ENCODE measurements at places on chromosomes 1 and 21.

DNA sequence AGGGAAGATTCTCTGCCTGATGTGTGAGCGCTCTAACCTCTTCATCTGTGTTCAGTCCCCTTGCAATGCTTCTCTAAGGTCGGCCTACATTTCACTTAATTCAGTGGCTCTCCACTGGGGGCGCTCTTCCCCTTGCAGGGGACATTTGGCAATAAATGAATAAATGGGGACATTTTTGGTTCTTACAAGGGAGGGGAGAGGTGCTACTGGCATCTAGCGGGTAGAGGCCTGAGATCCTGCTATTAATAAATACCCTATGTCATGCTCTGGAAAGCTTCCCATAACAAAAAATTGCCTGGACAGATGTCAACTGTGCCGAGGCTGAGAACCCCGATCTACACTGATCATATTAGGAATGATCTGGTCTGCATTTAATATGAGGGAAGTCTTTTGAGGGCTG, 25.9 kb upstream of the DNAJC11 start:
- DNase-seq = no peak
- no peaks in the 10 kb centered on the region for H3K36me3 ChIP-seq
- no peak overlapping the region for H3K27ac ChIP-seq
- no peaks in the 10 kb centered on the region for H3K27me3 ChIP-seq
- peaks cover 2% of the 10 kb centered on the region for H3K4me1 ChIP-seq
- no peak overlapping the region for H3K4me3 ChIP-seq

GRCh38 chr1:163706915-163707314, 385.2 kb downstream of the NUF2 start:
- H3K27me3 ChIP-seq = no peaks in the 10 kb centered on the region
- DNase-seq = no peak
- no peaks in the 10 kb centered on the region for H3K36me3 ChIP-seq
- no peaks in the 10 kb centered on the region for H3K4me1 ChIP-seq
- H3K27ac ChIP-seq = no peak overlapping the region
- H3K4me3 ChIP-seq = no peak overlapping the region

DNA sequence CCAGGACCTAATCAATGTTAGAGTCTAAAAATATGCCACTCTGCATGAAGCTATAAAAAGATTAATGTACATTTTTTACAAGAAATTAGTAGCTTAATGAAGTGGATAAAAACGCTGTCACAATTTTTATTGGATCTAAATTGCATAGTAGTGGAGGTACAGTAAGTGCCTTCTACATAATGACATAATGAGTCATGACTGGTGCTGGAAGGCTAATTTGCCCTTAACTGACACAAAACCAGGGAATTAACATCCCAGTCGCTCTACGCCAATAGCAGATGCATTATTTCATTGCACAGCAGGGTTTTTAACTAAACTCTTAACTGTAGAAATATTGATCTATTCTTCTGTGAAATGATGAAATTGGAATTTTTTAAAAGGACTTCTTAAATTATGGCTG, 33.3 kb downstream of the RRAGC start:
- no peaks in the 10 kb centered on the region for H3K27me3 ChIP-seq
- no peaks in the 10 kb centered on the region for H3K4me1 ChIP-seq
- no peak overlapping the region for H3K27ac ChIP-seq
- no peak for DNase-seq

DNA sequence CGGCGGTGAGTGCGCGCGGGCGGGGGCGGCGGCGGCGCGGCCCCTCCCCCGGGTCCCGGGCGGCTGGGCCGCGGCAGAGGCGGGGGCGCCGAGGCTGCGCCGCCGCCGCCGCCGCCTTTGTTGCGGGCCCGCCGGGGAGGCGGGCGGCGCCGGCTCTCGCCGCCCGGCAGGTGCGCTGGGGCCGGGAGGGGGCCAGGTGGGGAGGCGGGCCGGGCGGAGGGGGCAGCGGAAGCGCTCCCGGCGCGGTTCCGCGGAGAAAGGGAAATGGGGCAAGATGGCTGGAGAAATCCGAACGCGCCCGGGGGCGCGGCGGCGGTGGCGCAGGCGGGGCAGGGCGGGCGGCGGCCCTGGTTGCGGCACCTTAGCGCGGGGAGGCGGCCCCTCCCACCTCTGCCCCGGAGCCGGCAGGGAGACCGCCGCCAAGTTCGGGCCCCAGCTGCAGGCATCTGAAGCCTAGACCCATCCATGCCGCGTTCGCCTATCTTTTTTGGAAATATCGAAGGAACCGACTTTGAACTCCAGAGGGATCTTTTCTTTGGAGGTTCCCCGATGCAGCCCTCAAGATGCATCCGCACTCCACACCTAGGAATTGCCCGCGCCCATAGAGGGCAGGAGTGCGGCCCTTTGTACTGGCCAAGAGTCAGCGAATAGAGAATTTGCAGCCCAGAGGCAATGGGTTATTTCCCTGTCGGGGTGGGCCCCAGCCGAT, 479 bp downstream of the POGK start:
- peaks cover 28% of the 10 kb centered on the region for H3K36me3 ChIP-seq
- DNase-seq = no peak
- H3K27me3 ChIP-seq = no peaks in the 10 kb centered on the region
- peak overlapping the region; percentile 74 for H3K4me3 ChIP-seq

GRCh38 chr1:229751610-229752009, 125.6 kb downstream of the URB2 start:
- DNase-seq = no peak
- H3K4me3 ChIP-seq = no peak overlapping the region
- H3K36me3 ChIP-seq = no peaks in the 10 kb centered on the region
- H3K4me1 ChIP-seq = no peaks in the 10 kb centered on the region
- H3K27me3 ChIP-seq = no peaks in the 10 kb centered on the region

GRCh38 chr21:33055991-33056390, 13.9 kb upstream of the OLIG1 start:
- H3K4me1 ChIP-seq = no peaks in the 10 kb centered on the region
- no peaks in the 10 kb centered on the region for H3K27me3 ChIP-seq
- no peak overlapping the region for H3K4me3 ChIP-seq
- no peak overlapping the region for H3K27ac ChIP-seq

DNA sequence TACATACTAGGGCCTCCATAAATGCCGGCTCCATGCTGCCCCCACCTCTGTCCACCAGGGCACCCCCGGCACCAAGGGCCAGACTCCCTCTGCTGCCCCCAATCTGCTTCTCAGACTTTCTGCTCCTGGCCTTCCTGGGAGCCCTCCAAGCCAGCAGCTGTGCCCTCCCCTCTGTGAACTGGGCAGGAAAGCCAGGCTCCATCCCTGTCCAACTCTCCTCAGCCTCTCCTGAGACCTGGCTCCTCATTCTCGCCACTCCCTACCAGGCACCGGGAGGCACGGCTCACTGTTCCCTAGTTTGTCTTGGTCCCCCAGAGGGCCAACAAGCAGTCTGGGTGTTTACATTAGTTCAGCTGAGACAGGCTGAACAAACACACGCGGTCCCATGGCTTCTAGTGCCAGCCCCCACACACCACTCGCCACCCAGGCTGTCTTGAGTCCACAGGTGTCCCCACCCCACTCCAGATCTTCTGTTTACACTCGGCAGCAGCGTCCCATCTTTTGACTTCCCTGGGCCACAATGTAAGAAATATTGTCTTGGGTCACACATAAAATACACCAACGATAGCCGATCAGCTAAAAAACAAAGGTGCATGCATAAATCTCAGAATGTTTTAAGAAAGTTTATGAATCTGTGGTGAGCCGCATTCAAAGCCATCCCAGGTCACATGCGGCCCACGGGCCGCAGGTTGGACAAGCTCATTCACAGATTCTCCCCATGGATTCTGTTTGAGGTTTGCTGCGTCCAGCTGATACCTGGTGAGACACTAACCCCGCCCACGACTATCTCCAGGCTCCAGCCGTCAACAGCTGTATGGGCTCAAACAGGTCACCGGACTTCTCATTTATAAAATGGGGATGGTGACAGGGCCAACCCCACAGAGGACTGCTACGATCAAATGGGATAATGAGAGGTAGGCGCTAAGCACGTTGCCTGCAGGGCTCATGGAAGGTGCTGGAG, 29.5 kb upstream of the ECE1 start:
- no peaks in the 10 kb centered on the region for H3K27me3 ChIP-seq
- H3K36me3 ChIP-seq = no peaks in the 10 kb centered on the region
- peaks cover 50% of the 10 kb centered on the region for H3K4me1 ChIP-seq
- DNase-seq = no peak

DNA sequence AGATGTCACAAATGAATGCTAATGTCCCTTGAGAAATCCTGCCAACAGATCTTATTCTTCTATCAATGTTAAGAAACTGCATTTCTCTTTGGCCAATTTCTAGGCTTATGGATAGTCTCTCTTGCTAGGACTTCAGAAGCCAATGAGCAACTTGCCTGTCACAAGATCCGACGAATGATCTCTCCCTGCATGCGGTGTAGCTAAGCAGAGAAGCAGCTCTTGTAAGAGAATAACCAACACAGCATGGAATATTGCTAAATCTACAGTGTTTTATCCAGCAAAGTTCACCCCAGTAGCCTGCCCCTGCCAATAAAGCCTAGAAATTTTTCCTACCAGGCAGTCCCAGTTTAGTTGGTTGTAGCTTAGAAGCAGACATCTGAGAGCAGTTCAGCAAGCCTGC, 2.1 kb upstream of the SLC44A5 start:
- H3K4me1 ChIP-seq = no peaks in the 10 kb centered on the region
- no peak for DNase-seq
- H3K4me3 ChIP-seq = no peak overlapping the region
- H3K36me3 ChIP-seq = no peaks in the 10 kb centered on the region
- no peak overlapping the region for H3K27ac ChIP-seq
- H3K27me3 ChIP-seq = no peaks in the 10 kb centered on the region

GRCh38 chr1:63593303-63593885, at the start of gene PGM1:
Gene PGM1, plus strand, starts transcription at chr1:63593411. Its CDS starts 78 bp downstream, at chr1:63593489.
- peak within 1 kb of the TSS; percentile 89 for H3K4me3 ChIP-seq
- H3K27ac ChIP-seq = peak within 1 kb of the TSS; percentile 92
- peak; percentile 87 for DNase-seq

GRCh38 chr1:8456308-8456912, 138.5 kb downstream of the SLC45A1 start:
- H3K36me3 ChIP-seq = no peaks in the 10 kb centered on the region
- H3K4me3 ChIP-seq = peak overlapping the region; percentile 4
- peak overlapping the region; percentile 71 for H3K27ac ChIP-seq
- H3K4me1 ChIP-seq = peaks cover 5% of the 10 kb centered on the region
- H3K27me3 ChIP-seq = no peaks in the 10 kb centered on the region
- no peak for DNase-seq

DNA sequence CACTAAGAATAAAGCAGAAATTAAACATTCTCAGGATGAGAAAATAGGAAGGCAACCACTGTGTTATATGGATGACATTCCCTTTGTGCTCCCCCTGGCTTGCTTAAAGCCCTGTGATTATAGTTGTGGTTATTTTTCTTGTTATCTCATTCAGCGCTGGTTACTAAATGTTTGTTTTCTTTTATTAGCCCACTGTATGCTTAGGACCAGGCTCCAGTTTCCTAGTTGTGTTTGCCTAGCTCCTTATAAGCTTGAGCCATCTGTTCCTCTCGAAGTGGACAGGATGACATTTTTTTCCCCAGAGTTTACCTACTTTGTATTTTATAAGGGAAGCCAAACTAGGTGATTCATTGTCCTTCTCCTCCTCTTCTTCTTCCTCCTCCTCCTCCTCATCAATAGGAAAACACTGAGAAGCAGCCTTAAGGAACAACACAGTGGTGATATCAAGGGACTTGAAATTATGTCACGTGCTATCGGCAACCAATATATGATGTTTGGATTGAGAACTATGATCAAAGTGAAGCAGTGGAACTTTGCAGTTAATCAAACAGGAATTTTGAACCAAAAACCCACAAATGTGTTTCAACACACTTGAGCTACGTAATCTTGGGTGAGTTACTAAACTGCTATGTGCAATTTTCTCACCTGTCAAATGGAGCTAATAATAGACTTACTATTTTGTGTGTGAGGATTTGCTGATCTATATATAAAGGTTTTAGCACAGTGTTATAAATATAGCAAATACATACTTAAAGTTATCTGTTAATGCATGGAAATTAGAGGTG, 35.1 kb upstream of the RGS7 start:
- no peaks in the 10 kb centered on the region for H3K4me1 ChIP-seq
- no peak for DNase-seq
- H3K27ac ChIP-seq = no peak overlapping the region
- no peaks in the 10 kb centered on the region for H3K36me3 ChIP-seq
- no peaks in the 10 kb centered on the region for H3K27me3 ChIP-seq

DNA sequence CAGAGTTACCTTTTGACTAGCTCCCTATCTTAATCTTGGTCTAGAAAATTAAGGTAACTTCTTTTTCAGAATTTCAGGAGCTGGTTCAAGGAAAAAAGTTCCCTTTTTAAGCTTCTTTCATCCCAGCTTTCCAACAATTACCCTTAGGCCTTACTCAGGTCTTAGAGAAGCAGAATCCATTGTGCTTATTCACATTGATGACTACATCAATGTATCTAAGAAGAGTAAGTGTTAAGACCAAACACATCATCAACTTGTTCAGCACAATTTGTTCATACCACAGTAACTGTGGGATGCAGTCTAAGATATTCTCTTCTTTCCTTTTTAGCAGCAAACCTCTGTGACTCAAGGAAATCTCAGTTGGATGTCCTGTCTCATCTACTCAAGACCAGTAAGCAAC, 4.1 kb downstream of the MRPL9 start:
- DNase-seq = no peak
- no peak overlapping the region for H3K27ac ChIP-seq
- H3K4me1 ChIP-seq = peaks cover 7% of the 10 kb centered on the region
- no peaks in the 10 kb centered on the region for H3K27me3 ChIP-seq
- peaks cover 38% of the 10 kb centered on the region for H3K36me3 ChIP-seq

- H3K27ac ChIP-seq = no peak overlapping the region
- no peaks in the 10 kb centered on the region for H3K4me1 ChIP-seq
- H3K27me3 ChIP-seq = no peaks in the 10 kb centered on the region
- DNase-seq = no peak
- H3K4me3 ChIP-seq = no peak overlapping the region
- H3K36me3 ChIP-seq = no peaks in the 10 kb centered on the region
These were observed 354.3 kb upstream of the NEGR1 start for GRCh38 chr1:72636631-72637030.

DNA sequence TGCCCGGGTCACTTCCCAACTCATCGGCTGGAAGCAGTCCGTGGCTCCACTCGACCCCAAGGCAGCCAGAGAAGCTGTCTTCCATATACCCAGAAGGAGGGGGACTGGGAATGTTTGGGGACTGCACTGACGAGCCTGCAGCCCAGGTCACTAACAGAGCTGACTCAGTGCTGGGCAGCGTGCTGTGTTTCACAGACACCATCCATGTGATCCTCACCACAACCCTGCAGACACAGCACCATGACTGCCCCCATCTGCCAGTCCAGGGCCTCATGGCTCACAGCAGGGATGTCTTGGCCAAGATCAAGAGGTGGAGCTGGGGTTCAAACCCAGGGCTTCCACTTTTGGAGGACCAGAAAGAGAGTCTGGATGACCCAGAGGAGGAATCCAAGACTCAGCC, 67.9 kb downstream of the KLHDC7A start:
- no peak overlapping the region for H3K4me3 ChIP-seq
- DNase-seq = no peak
- H3K27ac ChIP-seq = no peak overlapping the region
- no peaks in the 10 kb centered on the region for H3K36me3 ChIP-seq
- no peaks in the 10 kb centered on the region for H3K27me3 ChIP-seq

DNA sequence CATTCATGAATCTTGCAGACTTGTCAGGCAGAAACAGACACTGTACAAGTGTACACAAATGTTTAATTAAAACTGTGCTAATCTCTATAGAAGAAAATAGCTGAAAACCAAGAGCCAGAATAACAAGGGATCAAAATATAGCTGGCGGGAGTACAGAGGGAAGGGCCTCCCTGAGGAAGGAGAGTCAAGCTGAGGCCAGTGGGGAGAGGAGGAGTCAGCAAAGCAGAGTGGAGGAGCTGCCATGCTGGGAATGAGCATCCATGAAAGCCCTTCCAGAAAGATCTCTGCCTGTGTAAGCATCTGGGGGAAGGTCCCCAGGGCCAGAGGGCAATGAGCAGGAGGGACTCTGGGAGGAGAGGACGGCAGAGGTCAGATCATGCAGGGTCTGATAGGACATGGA, 15.1 kb downstream of the SLAMF8 start:
- H3K4me1 ChIP-seq = no peaks in the 10 kb centered on the region
- no peak for DNase-seq
- H3K36me3 ChIP-seq = no peaks in the 10 kb centered on the region
- H3K27ac ChIP-seq = no peak overlapping the region
- no peak overlapping the region for H3K4me3 ChIP-seq

All from ascending aorta (tissue), 2 donors.